ENCODE measurements at places on chromosomes 12 and 14. TPM values are rescaled to one million over a fixed set of nuclear protein-coding genes. Genes with fewer than 3 reads are reported as not detected.

Gene SRRM4
- not detected for total RNA-seq

GRCh38 chr14:33709283-33709682 is 241.6 kb downstream of the EGLN3 start:
- DNase-seq = no peak

Gene FZD10
- not detected for total RNA-seq

DNA sequence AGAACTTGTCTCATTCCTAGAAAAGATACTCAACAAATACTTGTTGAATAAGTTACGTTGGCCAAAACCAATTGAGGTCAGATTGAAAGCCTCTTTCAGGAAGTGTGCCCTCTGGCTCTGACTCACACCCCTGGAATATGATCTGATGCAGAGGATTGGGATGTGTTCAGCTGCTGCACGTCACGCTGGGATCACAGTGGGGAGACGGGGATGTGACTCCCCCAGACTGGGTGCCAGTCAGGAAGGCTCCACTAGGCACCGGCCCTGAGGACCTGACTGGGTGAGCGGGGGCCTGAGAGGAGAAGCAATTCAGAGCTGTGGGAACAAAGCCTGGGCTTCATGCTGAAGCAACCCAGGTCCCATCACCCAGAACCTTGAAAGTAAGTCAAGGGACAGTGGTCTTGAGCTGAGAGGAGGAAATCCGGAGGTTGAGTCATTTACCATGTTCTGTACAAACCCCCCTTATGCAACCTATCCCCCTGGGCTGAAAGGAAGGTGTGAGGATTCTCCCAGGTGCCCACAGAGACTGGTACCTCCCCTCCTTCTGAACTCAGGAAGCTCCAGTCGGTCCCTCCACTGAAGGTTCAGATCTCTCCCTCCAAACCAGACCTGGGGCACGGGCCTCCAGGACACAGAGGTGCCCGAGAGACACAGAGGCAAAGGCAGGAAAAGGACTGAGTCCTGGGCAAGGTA is 3.9 kb downstream of the CEBPE start:
- no peak for DNase-seq

DNA sequence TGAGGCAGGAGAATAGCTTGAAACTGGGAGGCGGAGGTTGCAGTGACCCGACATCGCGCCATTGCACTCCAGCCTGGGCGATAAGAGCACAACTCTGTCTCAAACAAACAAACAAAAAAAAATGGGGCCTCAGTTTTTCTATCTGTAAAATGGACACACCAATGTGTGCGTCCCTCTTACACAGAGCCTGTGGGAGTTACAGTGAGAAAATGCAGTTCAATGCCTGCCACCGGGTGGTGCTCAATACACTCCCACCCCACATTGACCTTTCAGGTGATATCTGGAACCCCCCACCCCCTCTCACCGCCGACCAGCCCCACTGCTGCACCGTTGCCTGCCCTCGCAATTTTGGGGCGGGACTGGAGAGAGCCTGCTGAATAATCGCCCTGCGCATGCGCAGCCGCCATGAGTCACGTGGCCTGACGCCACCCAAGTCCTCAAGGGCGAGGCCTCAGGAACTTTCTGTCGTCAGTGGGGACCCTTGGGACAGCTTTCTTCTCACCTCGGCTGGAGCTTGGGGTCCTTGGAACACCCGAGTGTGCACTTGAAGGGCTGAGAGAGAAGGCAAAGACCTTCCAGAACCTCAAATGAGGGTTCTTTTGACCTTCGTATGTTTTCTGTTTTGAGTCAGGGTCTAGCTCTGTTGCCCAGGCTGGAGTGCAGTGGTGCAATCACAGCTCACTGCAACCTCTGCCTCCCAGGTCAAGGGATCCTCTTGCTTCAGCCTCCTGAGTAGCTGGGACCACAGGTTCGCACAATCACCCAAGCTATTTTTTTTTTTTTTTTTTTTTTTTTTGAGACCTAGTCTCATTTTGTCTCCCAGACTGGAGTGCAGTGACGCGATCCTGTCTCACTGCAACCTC is 14.6 kb upstream of the CABP1 start:
- DNase-seq = no peak

GRCh38 chr12:15589328-15590032 is 199.7 kb downstream of the EPS8 start:
- no peak for DNase-seq

GRCh38 chr12:72207486-72208409 is 64.4 kb upstream of the TRHDE start:
- no peak for DNase-seq

GRCh38 chr12:47754881-47755280 is 3.8 kb downstream of the RAPGEF3 start:
- DNase-seq = no peak

GRCh38 chr12:47087088-47087688 is 7.4 kb upstream of the AMIGO2 start:
- DNase-seq = no peak

DNA sequence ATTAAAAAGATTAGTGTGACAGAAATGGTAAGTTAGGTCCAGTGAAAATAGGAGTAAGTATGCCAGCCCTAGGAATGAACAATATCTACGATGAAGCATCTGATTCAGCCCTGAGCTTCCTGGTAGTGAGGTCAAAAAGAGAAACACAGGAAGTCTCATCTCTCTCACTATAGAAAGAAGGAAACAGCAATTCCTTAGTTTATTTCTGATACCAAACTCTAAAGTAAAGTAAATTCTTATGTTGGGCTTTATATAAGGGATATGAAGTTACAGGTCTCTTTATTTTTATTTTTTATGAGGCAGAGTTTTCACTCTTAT is 76.7 kb upstream of the RFLNA start:
- DNase-seq = no peak

DNA sequence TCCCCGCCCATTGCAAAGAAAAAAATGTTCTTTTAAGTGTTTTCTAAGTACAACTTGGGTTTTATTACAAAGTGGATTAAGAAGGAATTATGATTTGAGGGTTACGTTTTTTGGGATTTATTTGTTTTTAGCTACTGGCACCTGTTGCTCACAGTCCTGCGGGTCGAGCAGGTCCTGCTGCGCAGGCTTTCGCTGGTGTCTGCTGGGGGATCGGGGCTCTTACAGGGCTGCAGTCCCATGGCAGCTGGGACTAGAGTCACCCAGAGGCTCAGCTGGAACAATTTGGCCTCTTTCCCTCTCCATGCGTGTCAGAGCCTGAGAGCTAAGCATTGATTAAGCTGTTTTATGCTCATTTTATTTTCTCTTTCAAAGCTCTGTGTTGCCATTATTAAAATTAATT is 55.6 kb upstream of the DYNC1H1 start:
- no peak for DNase-seq

DNA sequence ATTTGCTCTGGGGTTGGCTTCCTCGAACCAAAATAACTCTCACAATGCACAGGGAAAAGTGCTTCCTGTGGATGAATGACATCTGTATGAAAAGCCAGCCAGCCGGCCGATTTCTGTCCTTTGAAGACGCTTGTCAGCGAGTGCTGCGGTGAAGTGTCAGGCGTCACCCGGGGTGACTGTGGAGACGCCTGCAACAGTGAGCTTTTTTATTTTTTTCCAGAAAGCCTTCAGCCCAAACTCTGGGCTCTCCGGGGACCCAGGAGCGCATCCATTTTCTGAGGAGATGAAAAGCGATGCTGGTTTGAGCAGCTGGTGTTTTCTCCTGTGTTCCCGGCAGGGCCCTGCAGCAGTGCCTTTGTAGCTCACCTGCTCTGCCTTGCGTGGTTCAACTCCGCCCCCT is 147.9 kb upstream of the MYL2 start:
- no peak for DNase-seq

DNA sequence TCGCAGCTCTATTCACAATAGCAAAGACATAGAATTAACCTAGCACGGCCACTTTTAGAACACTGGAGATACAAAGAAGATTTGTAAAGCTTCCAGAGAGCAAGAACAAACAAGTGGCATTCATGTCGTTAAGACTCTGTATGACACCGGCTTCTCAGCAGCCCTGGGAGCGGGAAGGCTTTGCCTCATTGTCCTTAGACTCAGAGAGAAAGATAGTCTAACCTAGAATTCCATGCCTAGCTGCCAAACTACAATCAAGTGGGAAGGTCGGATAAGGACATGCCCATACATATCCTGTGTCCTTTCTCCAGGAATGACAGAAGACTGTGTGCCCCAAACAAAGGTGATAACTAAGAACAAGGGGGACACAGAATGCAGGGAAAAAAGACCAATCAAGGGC is 1038.3 kb downstream of the BCL11B start:
- DNase-seq = no peak

DNA sequence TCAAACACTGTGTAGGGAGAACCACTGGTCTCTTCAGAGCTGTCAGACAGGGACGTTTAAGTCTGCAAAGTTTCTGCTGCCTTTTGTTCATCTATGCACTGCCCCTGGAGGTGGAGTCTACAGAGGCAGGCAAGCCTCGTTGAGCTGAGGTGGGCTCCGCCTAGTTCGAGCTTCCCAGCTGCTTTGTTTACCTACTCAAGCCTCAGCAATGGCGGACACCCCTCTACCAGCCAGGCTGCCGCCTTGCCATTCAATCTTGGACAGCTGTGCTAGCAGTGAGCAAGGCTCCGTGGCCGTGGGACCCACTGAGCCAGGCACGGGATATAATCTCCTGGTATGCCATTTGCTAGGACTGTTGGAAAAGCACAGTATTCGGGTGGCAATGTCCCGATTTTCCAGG is 24.6 kb upstream of the YBX3 start:
- DNase-seq = no peak

GRCh38 chr14:32933629-32934072 is 5.0 kb upstream of the NPAS3 start:
- no peak for DNase-seq

GRCh38 chr12:130994821-130995375 is 41.2 kb downstream of the ADGRD1 start:
- no peak for DNase-seq

Measured in activated B cell treated with CpG ODN at 0.5 μM for 24 hours (primary cell).